ENCODE measurements at places on chromosomes 3 and 15.

DNA sequence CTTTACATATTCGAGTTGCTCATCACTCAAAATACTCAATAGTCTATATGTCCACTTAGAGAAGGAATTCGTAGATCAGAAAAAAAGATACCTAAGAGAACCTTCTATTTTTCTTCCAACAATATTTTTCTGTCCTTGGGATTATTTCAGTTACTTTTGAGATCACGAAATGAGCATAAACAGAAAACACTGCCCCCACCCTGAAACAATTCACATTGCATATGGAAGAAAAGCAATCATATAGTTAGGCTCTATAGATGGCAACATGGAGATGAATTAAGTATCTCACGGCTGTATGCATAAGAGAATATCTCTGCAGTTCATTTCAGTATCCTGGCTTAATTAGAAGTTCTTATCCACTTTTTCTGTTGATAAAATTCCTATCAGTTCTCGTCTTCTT is 391.1 kb downstream of the FGF12 start:
- no peak for DNase-seq

- no peak for DNase-seq
Measured at GRCh38 chr3:64039332-64039731, 16.0 kb upstream of the PSMD6 start.

GRCh38 chr15:42148808-42149492 is 7.5 kb downstream of the PLA2G4F start:
- no peak for DNase-seq

GRCh38 chr3:167559924-167560323 is 86.1 kb upstream of the SERPINI2 start:
- no peak for DNase-seq

- DNase-seq: no peak
Measured at GRCh38 chr3:157204431-157204830, 44.5 kb upstream of the CCNL1 start.

GRCh38 chr3:10835406-10835805 is 19.4 kb downstream of the SLC6A11 start:
- no peak for DNase-seq

DNA sequence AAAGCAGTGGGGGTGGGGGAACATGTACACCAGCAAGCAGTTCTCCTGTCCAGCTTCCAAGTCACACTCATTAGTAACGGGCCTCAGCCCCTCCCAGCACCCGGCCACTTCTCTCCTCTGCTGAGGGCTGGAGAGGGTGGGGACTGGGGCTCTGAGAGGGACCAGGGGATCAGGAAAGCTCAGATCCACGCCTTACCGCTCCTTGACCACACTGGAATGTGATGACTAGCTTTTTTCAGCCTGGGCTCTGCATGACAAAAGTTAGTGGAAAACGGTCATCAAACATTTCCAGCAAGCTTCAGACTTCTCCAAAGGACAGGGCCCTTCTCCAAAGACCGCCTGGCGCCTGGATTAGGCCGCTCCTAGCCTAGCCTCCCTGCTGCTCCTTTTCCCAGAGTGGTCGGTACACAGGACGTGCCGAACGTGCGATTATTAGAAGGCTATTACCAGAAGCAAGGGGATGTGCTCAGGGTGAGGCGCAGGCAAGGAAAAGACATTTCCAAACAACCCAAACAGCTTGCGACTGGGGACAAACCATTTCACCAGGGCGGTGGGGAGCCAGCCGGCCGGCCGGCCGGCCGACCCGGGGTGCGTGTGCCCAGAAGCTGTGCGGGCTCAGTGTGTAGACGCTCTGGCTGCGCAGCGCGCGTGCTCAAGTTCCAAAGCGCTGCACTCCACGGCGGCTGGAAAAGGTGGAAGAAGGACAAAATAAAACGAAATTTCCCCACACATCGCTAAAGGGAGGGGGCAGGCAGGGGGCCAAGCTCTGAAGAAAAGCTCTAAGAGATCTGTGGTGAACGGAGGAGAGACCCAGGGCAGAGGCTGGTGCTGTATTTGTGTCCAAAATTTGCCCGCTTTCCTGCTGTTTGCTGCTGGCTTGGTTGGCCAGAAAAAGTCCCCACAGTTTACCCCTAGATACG is 51.0 kb upstream of the SSR3 start:
- DNase-seq: no peak

- no peak for DNase-seq
Measured at GRCh38 chr3:47583320-47584075, 4.8 kb upstream of the CSPG5 start.

- DNase-seq: no peak
Measured at GRCh38 chr15:27176785-27177406, 205.9 kb downstream of the GABRG3 start.

DNA sequence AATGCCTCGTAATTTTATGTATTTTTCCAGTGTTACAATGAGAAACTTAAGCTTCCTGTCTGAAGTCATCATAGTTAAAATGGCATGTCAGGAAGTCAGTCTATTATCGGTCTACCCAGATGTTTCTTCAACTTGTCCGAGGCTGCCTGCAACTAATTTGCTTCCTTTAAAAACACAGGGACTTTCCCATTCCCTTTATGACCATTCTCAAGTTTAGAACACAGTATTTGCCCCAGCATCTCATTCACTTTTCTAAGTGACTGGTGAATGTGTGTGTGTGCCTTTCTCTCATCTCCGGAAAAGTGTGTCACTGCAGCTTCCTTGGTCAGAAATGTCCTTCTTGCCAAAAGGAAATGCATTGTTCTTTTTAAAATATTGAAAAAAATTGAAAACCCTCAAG is 466.6 kb downstream of the RAP2B start:
- DNase-seq: peak; percentile 55
